ENCODE measurements at places on chromosomes 6 and 20.

DNA sequence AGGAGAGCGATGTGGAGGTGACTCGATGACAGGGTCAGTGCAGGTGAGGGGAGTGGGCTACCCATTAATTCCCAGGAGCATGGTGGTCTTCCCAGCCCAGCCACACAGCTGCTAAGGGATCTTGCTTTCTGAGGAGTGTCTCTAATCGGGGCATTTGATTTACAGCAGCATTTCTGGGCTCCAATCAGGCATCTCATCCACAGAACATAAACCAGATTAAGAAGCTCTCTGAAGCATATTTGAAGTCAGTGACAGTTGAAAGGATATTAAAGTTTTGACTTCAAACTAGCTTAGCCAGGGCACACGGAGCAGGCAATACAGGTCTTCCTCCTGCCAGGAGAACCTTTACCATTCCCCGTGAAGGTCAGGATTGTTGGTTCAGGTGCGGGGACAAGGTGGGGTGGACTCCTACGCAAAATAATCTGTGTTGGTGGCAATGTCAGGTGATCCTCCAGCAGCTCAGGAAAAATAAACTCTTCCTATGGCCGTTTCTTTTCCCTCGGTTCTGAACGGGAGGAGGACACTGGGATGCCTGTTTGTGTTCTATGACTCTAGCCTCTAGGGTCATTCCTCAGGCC, 39.9 kb upstream of the ZNF831 start:
- no peak for DNase-seq

GRCh38 chr20:59940956-59941294, 736 bp downstream of the FAM217B start:
- no peak for DNase-seq

DNA sequence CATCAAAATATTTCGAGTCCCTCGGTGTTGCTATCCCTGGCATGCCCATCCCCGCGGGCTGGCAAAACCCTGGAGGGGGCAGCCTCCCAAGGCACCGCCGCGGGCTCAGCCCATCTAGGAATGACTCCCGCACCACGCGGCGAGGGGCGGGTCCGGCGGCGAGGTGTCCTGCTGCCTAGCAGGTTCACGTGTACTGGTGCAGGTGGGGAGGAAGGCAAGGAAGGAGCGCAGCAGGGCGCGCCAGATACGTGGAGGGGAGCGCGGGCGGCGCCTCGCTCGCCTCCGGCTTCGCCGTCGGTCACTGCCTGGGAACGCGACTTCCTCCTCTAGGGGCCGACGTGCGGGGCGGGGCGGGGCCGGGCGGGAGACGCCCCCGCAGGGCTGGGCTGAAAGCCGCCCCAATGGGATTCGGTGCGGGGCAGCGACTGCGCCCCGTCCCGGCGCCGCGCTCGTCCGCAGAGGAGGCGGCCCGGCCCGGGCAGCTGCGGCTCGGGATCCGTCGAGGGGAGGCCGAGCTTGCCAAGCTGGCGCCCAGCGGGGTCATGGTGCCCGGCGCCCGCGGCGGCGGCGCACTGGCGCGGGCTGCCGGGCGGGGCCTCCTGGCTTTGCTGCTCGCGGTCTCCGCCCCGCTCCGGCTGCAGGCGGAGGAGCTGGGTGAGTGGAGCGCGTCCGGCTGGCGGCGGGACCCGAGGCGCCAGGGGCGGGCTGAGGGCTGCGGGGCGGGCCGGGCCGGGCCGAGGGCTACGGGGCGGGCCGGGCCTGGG, at the start of gene DCBLD1:
Gene DCBLD1 (plus strand): TSS at position 435 of the 764 bp plus-strand sequence. CDS start 108 bp downstream, at position 543.
- no peak for DNase-seq

- DNase-seq = no peak
Measured at GRCh38 chr6:5205877-5206850, 54.6 kb downstream of the LYRM4 start.

DNA sequence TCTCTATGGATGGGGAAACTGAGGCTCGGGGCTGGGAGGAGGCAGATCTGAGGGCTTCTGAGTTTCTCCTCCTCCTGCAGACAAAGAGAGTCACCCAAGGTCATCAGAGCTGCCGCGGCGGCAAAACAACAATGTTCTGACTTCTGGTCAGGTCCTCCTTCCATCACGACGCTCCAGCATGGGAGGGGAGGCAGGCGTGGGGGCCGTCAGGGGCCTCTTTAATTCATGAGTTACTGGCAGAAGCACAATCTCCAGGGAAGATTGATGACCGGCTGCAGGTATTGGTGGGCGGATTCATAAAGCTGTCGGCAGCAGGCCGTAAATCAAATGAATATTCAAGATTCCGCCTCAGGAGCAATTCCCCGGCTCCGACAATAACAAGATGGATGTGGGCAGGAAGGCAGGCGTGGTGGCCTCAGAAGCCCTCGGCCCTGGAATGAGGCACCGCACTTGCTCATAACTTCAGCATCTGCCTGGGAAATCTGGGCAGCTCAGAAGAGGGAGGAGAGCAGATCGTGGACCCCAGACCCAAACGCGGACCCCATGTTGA, 19.1 kb downstream of the PCK1 start:
- DNase-seq = no peak

- DNase-seq = no peak
Measured at GRCh38 chr6:31358302-31358701, 1.3 kb upstream of the HLA-B start.

- no peak for DNase-seq
Measured at GRCh38 chr20:21702553-21703470, 2.7 kb upstream of the PAX1 start.

- DNase-seq = no peak
Measured at GRCh38 chr20:64000906-64001305, 20.0 kb downstream of the PRPF6 start.

DNA sequence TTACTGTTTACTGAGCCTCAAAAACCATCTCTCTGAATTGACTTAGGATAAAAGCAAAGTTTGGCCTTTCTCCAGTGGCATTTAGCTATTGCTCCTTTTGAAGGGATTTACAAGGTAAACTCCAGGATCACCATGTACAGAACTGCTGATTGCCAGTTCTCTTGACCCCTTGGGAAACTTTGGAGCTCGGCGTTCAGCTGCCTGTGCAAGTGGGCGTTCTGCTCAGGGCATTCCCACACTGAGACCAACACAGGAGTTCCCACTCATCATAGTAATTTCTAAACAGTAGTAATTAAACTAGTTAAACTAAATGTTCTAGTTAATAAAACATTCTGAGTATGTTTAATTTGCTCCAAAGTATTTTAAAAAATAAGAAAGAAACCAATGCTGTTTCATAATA, 14.9 kb downstream of the KCNQ5 start:
- no peak for DNase-seq

All from stimulated activated CD4-positive, alpha-beta T cell treated with anti-CD3 and anti-CD28 coated beads, Interleukin-1b, Interleukin-23, amount 100 ng/mL, for 1 hour (primary cell).